ENCODE measurements at places on chromosomes 2 and 18.

- no peak for DNase-seq
Observed at GRCh38 chr2:20916604-20917286, 93.8 kb upstream of the LDAH start.

GRCh38 chr2:205323929-205324328, 358.4 kb upstream of the NRP2 start:
- no peak for DNase-seq

DNA sequence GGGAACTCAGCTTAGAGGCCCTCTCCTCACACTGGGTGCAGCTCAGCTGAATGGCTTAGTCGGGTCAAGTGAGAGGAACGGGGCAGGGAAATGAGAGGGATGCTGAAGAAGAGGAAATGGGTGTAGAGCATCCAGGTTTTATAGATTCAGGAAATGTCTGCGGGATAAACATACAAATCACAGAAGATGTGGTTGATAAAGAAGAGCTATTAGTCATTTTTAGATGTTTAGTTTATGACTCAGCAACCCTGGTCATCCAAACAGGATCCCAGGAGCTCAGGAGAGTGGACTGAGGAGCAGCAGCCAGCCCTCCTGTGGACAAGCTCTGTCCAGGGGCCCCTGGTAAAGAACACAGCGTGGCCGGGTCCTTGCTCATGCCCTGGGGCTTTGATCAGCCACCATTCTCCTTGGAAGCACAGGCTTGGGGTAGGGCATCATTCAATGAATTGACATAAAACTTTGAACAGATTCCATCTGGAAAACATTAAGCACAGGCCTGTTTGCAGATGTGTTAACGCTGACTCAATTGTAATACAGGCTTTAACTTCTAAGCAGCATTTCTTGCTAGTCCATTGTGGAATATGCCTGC, 83.0 kb downstream of the NPAS2 start:
- DNase-seq, result no peak

GRCh38 chr2:120611961-120612360, 123.7 kb upstream of the GLI2 start:
- no peak for DNase-seq

GRCh38 chr2:230774348-230774951, 61.8 kb downstream of the CAB39 start:
- DNase-seq, result no peak

Measured in NCI-H1048 (cell line).